SJCRH30 (cell line): ENCODE measurements at places on chromosomes 16 and 17. TPM values are rescaled to one million over a fixed set of nuclear protein-coding genes. Genes with fewer than 3 reads are reported as not detected.

GRCh38 chr17:63514974-63515373 lies 8.2 kb upstream of the KCNH6 start:
- H3K4me1 ChIP-seq = no peaks in the 10 kb centered on the region
- DNase-seq = no peak
- H3K27ac ChIP-seq = no peak overlapping the region
- H3K36me3 ChIP-seq = no peaks in the 10 kb centered on the region
- no peak overlapping the region for H3K4me3 ChIP-seq

RNF43 gene
- not detected in 2 replicates for total RNA-seq

- no peak overlapping the region for H3K27ac ChIP-seq
- DNase-seq = no peak
- no peaks in the 10 kb centered on the region for H3K27me3 ChIP-seq
- H3K36me3 ChIP-seq = peaks cover 45% of the 10 kb centered on the region
- H3K4me1 ChIP-seq = peaks cover 5% of the 10 kb centered on the region; the same call in 1 of the 2 replicates
Measured at GRCh38 chr16:30663820-30664219, 5.6 kb downstream of the FBRS start.

DNA sequence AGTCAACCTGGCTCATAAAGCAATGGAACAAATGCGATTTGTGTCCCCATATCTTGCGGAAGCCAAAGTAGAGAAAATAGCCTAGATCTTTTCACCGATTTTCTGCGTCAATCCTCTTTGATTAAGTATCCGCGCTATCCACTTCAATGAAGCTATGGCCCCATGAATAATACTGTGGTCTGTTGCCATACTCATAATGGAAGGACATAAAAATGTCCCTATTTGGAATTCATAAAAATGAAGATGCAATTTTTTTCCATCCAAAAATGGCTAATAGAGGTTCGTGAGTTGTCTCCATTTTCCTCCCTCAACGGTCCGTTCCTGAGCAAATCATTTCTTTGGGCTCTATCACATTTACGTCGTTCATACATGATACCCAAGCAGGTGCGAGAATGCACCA lies 25.4 kb upstream of the ADCY9 start:
- H3K4me3 ChIP-seq = no peak overlapping the region
- no peaks in the 10 kb centered on the region for H3K27me3 ChIP-seq
- no peaks in the 10 kb centered on the region for H3K36me3 ChIP-seq
- no peak overlapping the region for H3K27ac ChIP-seq
- DNase-seq = no peak

GRCh38 chr17:34442387-34443111 lies 79.5 kb upstream of the CCL1 start:
- DNase-seq = no peak
- no peaks in the 10 kb centered on the region for H3K36me3 ChIP-seq
- no peaks in the 10 kb centered on the region for H3K4me1 ChIP-seq
- H3K27me3 ChIP-seq = peaks cover 33% of the 10 kb centered on the region; the same call in 1 of the 2 replicates

- peaks cover 43% of the 10 kb centered on the region for H3K4me1 ChIP-seq
- H3K4me3 ChIP-seq = no peak overlapping the region; the same call in 1 of the 2 replicates
- H3K36me3 ChIP-seq = no peaks in the 10 kb centered on the region
- DNase-seq = peak; percentile 97
- peak overlapping the region; percentile 91 for H3K27ac ChIP-seq
- no peaks in the 10 kb centered on the region for H3K27me3 ChIP-seq
Measured at GRCh38 chr16:4244254-4245076, 2.6 kb upstream of the SRL start.

GRCh38 chr16:35798885-35799426 lies 2339.5 kb downstream of the TP53TG3F start:
- no peaks in the 10 kb centered on the region for H3K27me3 ChIP-seq
- H3K27ac ChIP-seq = no peak overlapping the region
- H3K36me3 ChIP-seq = no peaks in the 10 kb centered on the region
- H3K4me1 ChIP-seq = no peaks in the 10 kb centered on the region
- peak; percentile 23 for DNase-seq

- H3K27me3 ChIP-seq = no peaks in the 10 kb centered on the region
- no peaks in the 10 kb centered on the region for H3K4me1 ChIP-seq
- no peak for DNase-seq
- no peak overlapping the region for H3K4me3 ChIP-seq
- H3K36me3 ChIP-seq = no peaks in the 10 kb centered on the region
Measured at GRCh38 chr17:63193827-63194226, 227.8 kb downstream of the TANC2 start.

GRCh38 chr17:65558683-65559460 lies 2.6 kb downstream of the AXIN2 start:
- no peaks in the 10 kb centered on the region for H3K27me3 ChIP-seq
- no peak for DNase-seq
- no peak overlapping the region for H3K27ac ChIP-seq
- peak overlapping the region; percentile 94 for H3K4me3 ChIP-seq
- 0 out of 2 replicates have a peak, but pooled peaks cover 2% of the 10 kb centered on the region for H3K36me3 ChIP-seq
- H3K4me1 ChIP-seq = peaks cover 3% of the 10 kb centered on the region

DNA sequence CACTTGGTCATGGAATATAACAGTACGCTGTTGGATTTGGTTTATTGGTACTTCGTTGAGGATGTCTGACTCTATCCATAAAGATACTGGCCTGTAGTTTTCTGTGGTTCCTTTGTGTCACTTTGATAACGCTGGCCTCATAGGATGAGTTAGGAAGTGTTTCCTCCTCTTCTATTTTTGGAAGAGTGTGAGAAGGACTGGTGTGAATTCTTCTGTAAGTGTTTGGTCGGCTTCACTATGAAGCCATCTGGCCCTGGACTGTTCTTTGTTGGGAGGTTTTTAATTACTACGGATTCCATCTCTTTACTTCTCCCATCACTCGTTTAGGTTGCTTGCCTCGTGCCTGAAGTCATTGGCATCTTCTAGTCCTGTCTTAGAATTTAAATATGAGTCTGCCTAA lies 117.3 kb downstream of the OR1D5 start:
- DNase-seq = no peak
- H3K4me3 ChIP-seq = no peak overlapping the region
- H3K4me1 ChIP-seq = no peaks in the 10 kb centered on the region

ASPHD1 gene
- total RNA-seq = 0.06 and 0.35 TPM in 2 replicates

GRCh38 chr17:78362671-78363070 lies 2.8 kb upstream of the SOCS3 start:
- H3K4me1 ChIP-seq = peaks cover 54% of the 10 kb centered on the region
- no peak for DNase-seq
- no peaks in the 10 kb centered on the region for H3K27me3 ChIP-seq
- H3K4me3 ChIP-seq = no peak overlapping the region
- H3K27ac ChIP-seq = no peak overlapping the region

NPIPB9 gene
- 1.1 TPM in 1 of 2 replicates, not detected in the other for total RNA-seq

- no peak overlapping the region for H3K27ac ChIP-seq
- H3K4me3 ChIP-seq = no peak overlapping the region
- no peaks in the 10 kb centered on the region for H3K36me3 ChIP-seq
- DNase-seq = no peak
- no peaks in the 10 kb centered on the region for H3K4me1 ChIP-seq
Measured at GRCh38 chr17:31738996-31739699, 119.9 kb downstream of the COPRS start.

DNA sequence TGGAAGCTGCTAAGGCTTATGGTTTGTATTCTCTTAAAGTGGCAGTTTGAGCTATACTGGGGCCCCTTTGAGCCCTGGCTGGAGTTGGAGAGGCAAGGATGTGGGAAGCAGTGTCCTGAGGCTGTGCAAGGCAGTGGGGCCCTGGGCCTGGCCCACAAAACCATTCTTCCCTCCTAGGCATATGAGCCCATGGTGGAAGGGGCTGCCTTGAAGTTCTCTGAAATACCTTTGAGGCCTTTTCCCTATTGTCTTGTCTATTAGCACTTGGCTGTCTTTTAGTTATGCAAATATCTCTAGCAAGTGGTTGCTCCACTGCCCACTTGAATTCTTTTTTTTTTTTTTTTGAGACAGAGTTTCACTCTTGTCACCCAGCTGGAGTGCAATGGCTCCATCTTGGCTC lies 119.2 kb downstream of the PCTP start:
- no peak overlapping the region for H3K27ac ChIP-seq
- H3K4me3 ChIP-seq = no peak overlapping the region
- DNase-seq = no peak
- H3K4me1 ChIP-seq = no peaks in the 10 kb centered on the region
- no peaks in the 10 kb centered on the region for H3K27me3 ChIP-seq
- H3K36me3 ChIP-seq = no peaks in the 10 kb centered on the region

- no peaks in the 10 kb centered on the region for H3K4me1 ChIP-seq
- H3K27me3 ChIP-seq = no peaks in the 10 kb centered on the region
- H3K36me3 ChIP-seq = no peaks in the 10 kb centered on the region
- no peak overlapping the region for H3K4me3 ChIP-seq
- no peak overlapping the region for H3K27ac ChIP-seq
Measured at GRCh38 chr17:60792250-60792898, 114.7 kb downstream of the BCAS3 start.

TBC1D3L gene
- 3.0 and 5.6 TPM in 2 replicates for total RNA-seq

DNA sequence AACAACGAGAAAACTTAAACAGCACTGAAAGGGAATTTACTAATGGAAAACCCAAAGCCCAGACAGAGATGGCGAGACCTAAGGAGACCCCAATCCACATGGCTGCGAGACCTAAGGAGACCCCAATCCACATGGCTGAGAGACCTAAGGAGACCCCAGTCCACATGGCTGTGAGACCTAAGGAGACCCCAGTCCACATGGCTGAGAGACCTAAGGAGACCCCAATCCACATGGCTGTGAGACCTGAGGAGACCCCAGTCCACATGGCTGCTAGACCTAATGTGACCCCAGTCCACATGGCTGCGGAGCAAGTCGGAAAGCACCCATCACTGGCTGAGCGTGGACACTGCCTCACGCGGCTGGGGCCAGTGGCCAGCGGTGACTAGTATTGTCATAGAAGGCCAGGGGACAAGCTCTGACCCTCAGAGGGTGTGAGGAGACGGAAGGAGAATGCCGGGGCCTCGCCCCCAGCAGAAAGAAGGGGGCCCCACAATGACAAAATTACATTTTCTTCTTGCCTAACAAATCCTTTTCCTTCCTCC lies 241.8 kb downstream of the C16orf95 start:
- no peak overlapping the region for H3K4me3 ChIP-seq
- no peaks in the 10 kb centered on the region for H3K27me3 ChIP-seq
- H3K36me3 ChIP-seq = no peaks in the 10 kb centered on the region
- DNase-seq = no peak
